Fibroblast of skin of left quadriceps (primary cell): ENCODE measurements at places on chromosomes 5 and 9.
A peak's percentile ranks its signal among the peaks of the same experiment; 100 is the strongest.

- no peak for DNase-seq
Measured at GRCh38 chr5:109324931-109325330, 84.8 kb downstream of the PJA2 start.

- DNase-seq = no peak
Measured at GRCh38 chr9:91187311-91187964, 174.3 kb downstream of the AUH start.

- DNase-seq = peak; percentile 23
Measured at GRCh38 chr5:94849821-94850736, 231.6 kb downstream of the SLF1 start.

- DNase-seq = no peak
Measured at GRCh38 chr9:126965541-126966428, 51.2 kb downstream of the RALGPS1 start.

DNA sequence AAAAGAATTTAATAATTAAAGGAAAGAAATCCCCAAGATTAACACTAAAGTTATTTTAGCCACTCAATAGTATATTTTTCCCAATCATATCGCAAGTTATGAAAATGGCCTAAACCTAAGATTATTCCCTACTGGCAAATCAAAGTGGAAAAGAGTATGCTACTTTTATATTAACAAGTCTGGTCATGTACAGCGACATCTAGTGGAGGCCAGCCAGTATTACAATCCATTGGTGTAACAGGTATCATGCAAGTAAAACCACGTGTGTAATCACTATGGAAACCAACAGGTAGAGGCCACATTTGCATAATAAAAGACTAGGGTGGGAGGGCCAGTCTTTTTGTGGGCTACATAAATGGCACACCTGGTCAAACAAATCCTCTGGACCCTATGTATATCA is 976.4 kb upstream of the CDH9 start:
- no peak for DNase-seq

DNA sequence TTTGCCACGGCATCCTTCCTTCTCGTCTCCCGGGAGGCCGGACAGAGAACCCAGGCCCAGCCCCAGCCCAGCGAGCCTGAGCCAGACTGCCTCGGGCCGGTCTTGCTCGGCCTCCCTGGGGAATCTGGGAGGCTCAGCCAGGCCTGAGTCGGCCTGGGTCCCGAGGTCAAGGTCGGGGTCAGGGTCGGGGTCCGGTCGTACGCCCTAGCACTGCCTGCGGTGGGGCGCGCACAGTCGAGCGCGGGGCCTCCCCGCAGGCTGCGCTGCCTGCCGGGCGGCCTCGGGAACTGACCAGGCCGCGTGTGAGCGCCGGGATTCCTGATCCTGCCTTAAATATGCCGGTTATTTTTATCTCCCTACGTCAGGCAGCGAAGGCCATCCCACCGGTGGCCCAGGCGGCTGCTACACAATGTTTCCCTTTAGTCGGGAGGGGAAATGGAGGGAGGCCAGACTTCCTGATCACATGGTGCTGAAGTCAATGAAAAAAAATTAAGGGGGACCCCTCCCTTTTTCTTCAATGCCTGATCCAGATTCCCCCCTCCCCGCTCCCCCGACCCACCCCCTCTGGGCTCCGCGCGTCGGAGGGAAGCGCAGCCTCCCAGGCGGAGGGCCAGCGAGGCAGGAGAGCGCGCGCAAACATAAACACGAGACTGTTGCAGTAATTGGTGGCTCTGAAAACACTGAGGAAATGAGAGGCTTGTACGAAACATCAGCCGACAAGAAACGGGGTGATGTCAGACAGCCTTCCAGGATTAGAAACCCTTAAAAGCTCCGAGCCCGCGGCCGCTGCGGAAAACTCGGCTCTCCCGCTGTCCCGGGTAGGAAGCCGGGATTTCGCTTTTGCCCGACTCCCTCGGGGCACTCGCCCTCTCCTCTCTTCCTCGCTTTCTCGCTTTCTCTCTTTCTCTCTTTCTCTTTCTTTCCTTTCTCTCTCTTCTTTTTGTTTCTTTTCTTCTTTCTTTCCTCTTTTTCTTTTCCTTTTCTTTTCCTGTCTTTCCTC is 148.2 kb upstream of the KLF4 start:
- DNase-seq = peak; percentile 96

- DNase-seq = no peak
Measured at GRCh38 chr9:69221036-69221435, 47.0 kb downstream of the TJP2 start.

- DNase-seq = no peak
Measured at GRCh38 chr9:98176391-98177259, 15.8 kb downstream of the CORO2A start.

- no peak for DNase-seq
Measured at GRCh38 chr9:137879052-137879451, 1.5 kb downstream of the CACNA1B start.

DNA sequence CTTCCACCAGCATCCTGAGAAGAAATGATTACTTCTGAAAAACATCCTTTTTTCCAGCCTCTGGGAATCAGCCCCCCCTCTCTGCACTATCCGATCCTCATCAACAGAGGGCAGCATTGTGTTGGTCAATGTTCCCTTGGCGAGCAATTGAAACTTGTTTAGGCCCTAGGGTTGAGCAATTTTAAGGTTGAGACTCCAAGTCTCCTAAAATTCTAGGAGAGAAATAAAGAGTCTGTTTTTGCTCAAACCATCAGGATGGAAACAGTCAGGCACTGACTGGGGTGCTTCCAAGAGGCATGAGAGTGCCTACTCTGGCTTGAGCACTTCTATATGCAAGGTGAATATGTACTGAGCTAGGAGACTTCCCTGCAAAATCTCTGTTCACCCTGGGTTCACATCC is 12.4 kb upstream of the CYFIP2 start:
- peak; percentile 28 for DNase-seq

GRCh38 chr5:93621327-93621798 is 38.3 kb downstream of the NR2F1 start:
- no peak for DNase-seq

DNA sequence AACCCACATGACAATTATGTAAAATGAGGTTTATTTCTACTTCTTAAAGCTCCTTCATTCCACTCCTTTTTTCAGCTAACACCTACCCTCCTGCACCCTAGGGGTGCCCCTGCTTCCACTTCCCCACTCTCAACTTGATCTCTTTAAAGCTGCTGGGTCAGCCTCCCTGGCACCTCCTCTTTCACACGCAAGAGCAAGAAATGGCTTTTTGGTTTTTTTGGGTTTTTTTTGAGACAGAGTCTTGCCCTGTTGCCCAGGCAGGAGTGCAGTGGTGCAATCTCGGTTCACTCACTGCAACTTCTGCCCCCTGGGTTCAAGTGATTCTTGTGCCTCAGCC is 64.4 kb downstream of the SUSD1 start:
- DNase-seq = no peak

DNA sequence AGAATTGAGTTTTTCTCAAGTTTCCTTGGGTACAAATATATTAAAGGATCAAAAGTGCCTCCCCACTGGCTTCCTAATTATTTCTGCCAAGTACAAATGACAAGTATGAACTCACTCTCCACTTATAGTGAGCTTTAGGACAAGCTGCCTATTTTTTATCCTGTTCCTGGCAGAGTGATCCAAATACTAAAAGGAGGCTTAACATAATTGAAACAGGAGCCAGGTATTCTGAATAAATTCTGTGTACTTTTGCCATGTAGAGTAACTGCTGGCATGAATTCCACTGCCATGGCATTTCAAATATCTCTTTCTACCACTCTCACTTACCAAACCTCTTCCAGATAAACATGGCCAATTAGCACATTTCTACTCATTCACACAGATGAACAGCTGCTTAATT is 171.1 kb downstream of the EPB41L4A start:
- DNase-seq = no peak

DNA sequence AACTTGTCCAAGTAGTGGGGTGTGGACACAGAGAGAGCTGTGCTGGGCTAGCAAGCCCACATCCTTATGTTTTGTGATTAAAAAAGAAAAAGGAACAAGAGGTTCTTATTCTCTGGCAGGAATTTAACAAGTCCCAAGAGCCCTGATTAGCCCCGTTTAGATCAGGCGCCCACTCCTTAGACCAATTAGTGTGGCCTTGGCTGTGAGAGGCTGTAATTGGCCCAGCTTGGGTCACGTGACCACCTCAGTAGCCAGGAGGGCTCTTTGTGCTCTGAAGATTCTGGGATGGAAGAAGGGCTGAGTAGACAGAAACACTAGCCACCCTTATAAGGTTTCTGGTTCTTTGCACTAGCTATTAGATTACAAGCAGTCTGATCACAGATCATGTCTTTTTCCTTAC is 31.1 kb downstream of the GCNT4 start:
- no peak for DNase-seq

DNA sequence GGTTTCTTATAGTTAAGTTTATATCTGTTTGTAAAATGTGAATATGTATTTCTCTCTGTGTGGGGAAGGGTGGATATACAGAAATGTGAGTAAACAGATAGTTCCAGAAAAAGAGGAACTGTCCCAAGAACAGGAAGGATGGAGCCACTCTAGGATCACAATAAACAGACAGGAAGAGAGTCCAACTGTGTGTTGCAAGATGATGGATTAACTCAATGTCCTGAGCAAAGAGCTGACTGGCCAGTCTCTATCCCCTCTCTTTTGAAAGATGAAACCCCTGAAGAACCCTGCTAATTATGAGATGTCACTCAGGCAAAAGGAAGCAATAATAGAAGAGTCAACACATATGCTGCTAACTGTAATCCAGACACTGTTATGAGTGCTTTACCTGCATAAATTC is 202.7 kb downstream of the SEMA6A start:
- no peak for DNase-seq

GRCh38 chr5:5021436-5021835 is 118.7 kb upstream of the ADAMTS16 start:
- DNase-seq = no peak

GRCh38 chr5:151570512-151571269 is 20.4 kb downstream of the FAT2 start:
- no peak for DNase-seq

- DNase-seq = no peak
Measured at GRCh38 chr9:133098871-133099270, 22.2 kb downstream of the RALGDS start.

- no peak for DNase-seq
Measured at GRCh38 chr5:146068977-146069779, 36.2 kb downstream of the PLAC8L1 start.

- peak; percentile 20 for DNase-seq
Measured at GRCh38 chr5:123285122-123286023, 137.8 kb downstream of the CEP120 start.

DNA sequence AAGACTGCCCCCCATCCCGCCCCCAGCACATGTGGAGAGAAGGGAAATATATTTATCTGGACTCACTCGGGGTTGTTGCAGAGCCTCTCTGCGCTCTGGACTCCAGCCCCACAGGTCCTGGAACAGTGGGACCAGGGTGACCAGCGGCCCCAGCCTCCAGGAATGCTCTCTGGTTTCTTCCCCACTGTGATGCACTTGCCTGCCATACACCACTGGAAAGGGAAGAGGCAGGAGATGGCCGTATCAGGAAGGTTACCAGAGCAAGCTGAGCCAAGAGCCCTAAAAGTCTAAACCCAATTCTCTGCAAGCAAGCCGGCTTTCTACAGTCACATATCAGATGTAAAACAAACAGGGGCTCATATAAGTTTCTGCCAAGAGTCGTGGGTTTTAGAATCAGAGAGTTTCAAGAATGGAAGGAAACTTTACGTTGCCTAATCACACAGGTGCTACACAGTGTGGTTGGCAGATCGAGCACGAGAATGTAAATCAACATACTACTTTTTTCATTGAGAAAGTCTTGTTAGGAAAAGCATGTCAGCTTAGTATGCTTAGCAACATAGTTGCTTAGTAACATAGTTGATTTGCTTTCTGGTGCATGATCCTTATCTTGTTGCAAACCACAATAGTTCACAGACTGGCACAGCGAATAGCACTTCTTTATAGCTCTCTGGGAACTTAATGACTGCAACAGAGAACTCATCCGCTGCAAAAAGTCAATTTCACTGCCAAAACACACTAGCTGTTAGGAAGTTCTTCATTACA is 201.2 kb downstream of the TARS1 start:
- no peak for DNase-seq

- DNase-seq = no peak
Measured at GRCh38 chr5:74126294-74126693, 500.3 kb downstream of the ARHGEF28 start.

- no peak for DNase-seq
Measured at GRCh38 chr9:81621785-81622259, 67.5 kb downstream of the TLE1 start.

- no peak for DNase-seq
Measured at GRCh38 chr5:78496373-78496772, 136.0 kb downstream of the SCAMP1 start.

GRCh38 chr9:78235256-78235761 is 566 bp upstream of the CEP78 start:
- DNase-seq = no peak

DNA sequence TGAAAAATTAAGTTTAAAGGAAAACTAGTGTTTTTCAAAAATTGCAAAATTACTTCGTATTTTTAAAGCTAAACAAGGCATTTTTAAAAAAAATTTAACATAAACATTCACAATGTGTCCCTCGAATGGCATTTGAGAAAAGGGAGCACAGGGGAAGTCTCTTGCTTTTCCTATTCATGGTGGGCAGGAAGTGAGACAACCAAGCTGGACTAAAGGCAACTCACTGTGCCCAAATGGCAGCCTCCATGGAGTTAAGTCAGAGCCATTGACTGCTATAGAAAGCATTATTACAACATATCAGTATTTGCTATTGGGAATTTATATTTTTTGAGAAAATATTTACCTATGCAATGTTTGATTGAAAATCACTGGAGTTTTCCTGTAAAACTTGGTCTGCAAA is 8.3 kb downstream of the HNRNPH1 start:
- no peak for DNase-seq

DNA sequence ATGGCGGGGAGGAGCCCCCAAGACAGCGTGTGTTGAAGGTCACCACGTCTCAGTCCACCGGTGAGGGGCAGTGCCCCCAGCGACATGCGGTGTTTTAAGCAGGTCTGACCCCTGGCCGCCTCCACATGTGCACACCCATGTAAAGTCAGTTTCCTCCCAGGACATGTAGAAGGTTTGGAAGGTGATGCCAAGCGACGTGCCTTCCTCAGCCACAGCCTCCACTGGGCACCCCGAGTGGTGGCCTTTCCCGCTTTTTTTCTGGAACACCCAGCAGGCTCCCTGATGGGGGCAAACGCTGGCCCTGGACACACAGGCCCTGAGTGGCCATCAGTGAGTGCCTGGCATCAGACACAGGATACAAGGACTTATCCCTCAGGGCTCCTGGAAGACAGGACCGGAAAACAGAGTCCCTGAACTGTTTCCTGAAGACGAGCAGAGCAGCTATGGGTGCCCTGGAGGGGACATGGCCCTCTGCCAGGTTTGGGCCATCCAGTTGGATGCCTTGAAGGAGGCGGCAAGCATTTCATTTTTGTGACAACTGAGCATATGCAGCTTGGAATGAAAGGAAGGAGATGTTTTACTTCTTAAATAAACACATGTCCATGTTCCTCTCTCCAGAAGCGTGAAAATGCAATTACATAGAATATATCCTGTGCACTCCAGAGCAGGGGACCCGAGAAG is 275.8 kb upstream of the IRX2 start:
- DNase-seq = no peak

DNA sequence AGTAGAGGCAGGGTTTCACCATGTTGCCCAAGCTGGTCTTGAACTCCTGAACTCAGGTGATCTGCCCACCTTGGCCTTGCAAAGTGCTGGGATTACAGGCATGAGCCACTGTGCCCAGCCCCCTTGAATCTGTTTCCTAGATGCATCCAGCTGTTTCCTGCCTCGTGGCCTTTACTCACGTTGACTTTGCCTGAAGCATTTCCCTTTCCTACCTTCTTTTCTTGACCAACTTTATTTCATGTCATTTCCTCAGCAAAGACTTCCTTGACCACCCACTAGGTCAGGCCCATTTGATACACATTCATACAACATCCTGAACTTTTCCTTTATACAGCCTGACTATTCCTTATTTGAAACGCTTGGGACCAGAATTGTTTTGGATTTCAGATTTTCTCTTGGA is 51.0 kb downstream of the DOCK2 start:
- no peak for DNase-seq
